Activated CD8-positive, alpha-beta memory T cell treated with anti-CD3 and anti-CD28 coated beads for 4 hours (primary cell): ENCODE measurements at places on chromosomes 2 and 18.

- DNase-seq = no peak
Measured at GRCh38 chr2:42967959-42968674, 175.7 kb upstream of the HAAO start.

GRCh38 chr18:55343396-55344073, 244.5 kb downstream of the TCF4 start:
- DNase-seq = no peak

DNA sequence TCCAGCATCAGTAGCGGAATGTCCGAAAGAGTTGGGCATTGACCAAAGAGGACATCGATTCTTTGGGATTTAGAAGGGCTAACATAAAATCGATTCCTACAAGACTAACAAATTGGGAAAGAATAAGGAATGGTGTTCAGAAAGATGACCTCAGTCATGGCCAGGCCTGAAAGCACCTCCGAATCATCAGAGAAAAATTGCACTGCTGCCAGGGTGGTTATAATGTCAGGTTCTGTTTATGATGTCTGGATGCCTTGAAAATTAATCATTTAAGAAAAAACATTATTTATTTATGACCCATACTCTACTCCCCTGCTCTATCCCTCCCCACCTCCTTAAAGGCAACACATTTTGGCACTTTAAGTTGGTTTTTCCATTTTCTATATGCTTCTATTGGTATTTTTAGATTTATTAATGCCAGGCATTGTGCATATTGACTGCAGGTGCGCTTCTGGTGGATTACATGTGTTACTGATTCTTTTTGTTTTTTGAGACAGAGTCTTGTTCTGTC, 104.7 kb downstream of the MYCN start:
- DNase-seq = no peak

- no peak for DNase-seq
Measured at GRCh38 chr18:23107718-23108117, 27.6 kb upstream of the CABLES1 start.

DNA sequence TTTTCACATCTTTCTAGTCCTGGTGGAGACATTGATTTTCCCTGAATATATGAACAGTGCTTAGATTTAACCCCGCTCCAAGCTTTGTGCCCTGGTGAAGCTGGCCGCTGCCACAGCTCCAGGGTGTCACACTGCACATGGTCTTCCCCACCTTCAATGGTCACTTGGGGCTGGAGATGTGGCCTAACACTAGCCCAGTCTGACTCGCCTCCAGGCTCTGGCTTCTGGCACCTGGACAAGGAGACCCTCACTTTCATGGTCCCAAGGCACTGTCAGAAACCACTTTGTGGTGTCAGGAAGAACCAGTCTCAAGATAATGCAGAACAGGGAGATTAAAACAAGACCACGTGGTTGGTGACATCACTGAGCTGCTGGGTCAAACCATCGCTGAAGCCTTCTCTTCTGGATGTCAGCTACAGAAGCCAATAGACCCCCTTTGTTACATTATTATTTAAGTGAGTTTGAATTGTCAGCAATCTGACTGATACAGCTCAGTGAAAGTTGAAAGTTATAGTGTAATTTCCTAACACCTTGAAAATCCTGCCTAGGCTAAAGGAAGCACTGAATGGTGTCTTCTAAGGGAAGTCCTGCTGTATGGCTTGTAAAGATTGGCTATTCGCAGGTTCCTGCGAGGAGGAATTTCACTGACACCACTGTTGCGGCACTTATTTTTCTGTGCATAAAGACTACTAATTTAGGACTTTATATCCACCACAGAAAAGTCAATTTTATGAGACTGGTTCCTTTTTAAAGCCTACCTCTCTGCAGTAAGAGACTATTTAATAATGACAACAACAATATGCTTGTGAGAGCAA, 55.0 kb upstream of the CTDP1 start:
- no peak for DNase-seq

DNA sequence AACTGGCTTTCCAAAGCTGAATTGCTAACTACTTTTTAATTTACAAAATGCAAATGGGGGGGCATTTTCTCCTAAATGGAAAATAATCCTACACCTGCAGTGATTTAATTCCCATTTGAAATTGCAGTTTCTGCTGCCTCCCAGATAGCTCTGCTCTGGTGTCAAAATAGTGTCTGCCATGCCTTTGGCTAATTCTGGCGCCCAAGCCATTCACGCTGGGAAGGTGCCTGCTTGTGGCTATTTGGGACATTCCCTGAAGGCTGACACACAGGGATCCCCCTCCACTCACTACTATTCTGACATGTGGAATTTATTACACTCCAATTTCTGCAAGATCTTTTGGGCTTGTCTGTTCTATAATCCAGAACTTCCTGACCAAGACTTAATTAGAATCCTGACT, 128.3 kb upstream of the SIX3 start:
- DNase-seq = no peak

GRCh38 chr2:172339371-172340010, 87.9 kb upstream of the ITGA6 start:
- no peak for DNase-seq

GRCh38 chr2:145771525-145771924, 1251.6 kb upstream of the ZEB2 start:
- no peak for DNase-seq

DNA sequence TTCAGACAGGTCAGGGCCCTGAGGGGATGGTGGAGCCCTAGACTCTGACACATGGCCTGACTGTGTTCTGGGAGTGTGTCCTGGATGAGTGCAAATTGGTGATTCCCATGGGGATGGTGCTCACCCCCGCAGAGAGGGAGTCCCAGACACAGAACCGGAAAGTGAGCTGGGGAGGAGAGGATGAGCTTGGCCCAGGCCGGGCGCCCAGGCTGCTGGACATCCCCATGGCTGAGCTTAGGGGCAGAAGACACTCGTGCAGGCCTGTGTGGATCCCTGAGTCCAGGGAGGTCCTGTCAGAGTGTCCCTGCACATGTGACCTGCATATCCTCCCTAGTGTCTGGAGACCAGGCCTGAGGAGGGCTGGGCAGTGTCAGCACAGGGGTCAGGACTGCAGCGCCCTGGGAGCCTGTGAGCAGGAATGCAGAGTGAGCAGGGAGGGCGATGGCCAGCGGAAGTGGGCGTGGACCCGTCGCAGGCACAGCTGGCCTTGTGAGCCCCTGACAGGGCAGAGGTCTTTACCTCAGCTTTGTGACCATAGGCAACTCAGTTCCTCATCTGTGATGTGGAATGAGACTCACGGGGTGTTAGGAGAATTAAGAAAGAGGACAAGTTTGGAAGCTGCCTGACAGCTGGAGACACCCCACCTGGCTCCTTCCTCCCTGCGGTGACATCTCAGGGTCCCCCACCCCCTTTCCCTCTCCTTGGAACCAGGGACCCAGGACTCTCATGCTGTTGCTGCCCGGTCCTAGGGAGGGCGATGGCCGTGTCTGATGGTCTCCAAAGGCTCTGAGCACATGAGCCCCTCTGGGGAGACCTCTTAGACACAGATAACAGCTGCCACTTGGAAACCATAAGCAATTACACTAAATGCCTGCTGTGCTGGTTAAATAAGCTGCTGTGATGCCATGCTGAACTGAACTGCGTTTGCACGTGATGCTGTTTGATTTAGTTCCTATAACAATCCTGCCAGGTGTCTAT, 62.6 kb upstream of the HS6ST1 start:
- DNase-seq = no peak

DNA sequence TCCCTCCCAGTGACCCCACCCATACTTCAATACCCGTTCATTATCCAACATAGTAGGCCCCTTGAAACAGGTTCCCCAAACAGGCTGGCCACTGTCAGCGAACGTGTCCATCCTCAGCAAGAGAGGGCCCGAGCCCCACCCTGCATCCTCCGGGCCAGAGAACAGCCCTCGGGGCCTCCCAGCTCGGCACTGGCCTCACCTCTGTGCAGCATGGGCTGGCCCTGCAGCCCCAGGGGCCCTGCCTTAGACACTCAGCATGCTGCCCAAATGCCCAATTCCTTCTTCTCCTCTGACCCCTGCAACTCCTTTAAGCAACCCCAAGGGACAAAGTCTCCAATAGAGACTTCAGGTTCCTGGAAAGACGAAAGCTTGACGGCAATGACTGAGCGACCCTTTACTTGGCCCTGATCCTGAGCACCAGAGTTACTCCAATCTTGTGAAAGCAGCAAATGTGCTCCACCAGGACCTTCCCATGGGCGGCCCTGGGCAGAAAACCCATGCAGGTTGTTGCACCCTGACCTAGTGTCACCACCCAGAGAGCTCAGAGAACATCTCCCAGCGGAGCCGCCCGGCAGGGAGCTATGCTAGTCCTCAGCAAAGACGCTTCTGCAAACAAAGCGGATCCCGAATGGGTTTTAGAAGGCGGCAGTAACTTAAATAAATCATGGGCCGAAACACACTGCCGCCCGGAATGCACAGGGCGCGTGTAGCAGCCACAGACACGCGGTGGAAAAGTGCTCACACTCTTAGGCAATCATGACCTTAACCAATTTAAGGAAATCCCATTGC, 782 bp downstream of the COL6A3 start:
- no peak for DNase-seq

- no peak for DNase-seq
Measured at GRCh38 chr2:118322406-118322805, 234.1 kb downstream of the INSIG2 start.
